ENCODE measurements at places on chromosomes 3 and 15. TPM values are rescaled to one million over a fixed set of nuclear protein-coding genes. Genes with fewer than 3 reads are reported as not detected.

The REC114 gene
- total RNA-seq, result not detected

The MEF2A gene
- total RNA-seq, result 49.9 TPM

The TMEM207 gene
- not detected for total RNA-seq

The CTXND1 gene
- total RNA-seq, result not detected

The ERC2 gene
- total RNA-seq, result 0.44 TPM

The SUSD5 gene
- total RNA-seq, result 2.5 TPM

The SLC22A14 gene
- total RNA-seq, result 0.15 TPM

The SLC6A20 gene
- under 0.01 TPM for total RNA-seq

The FOXL2 gene
- total RNA-seq, result not detected

The SYNPR gene
- not detected for total RNA-seq

The SH2D7 gene
- total RNA-seq, result under 0.01 TPM

The NRROS gene
- 0.58 TPM for total RNA-seq

The GOLGA6L7 gene
- total RNA-seq, result not detected

The PGBD4 gene
- total RNA-seq, result 2.2 TPM
